ENCODE measurements at places on chromosomes 1 and 21. TPM values are rescaled to one million over a fixed set of nuclear protein-coding genes. Genes with fewer than 3 reads are reported as not detected.
A peak's percentile ranks its signal among the peaks of the same experiment; 100 is the strongest.

ZFP69B gene
- total RNA-seq: 1.8 TPM

MYBPH gene
- total RNA-seq: not detected

DISC1 gene
- 10.8 TPM for total RNA-seq

BGLAP gene
- total RNA-seq: 3.0 TPM

DNA sequence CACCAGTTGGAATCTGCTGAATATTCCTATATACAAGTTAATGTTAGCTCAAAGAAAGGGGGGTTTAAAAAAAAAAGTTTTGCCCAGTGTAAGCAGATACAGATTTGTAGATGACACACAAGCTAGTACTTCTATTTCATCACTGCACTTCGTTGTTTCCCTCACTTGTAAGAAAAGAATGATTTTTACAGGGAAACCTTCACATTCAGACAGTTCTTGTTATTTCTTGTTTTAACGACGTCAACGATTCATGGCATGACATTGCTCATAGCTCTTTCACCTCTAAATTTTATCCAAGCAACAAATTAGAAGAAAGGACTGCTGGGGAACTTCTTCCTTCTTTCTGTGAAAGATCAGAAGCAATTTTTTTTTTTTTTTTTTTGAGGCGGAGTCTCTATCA is 25.7 kb upstream of the C1orf105 start:
- no peak for DNase-seq

DNA sequence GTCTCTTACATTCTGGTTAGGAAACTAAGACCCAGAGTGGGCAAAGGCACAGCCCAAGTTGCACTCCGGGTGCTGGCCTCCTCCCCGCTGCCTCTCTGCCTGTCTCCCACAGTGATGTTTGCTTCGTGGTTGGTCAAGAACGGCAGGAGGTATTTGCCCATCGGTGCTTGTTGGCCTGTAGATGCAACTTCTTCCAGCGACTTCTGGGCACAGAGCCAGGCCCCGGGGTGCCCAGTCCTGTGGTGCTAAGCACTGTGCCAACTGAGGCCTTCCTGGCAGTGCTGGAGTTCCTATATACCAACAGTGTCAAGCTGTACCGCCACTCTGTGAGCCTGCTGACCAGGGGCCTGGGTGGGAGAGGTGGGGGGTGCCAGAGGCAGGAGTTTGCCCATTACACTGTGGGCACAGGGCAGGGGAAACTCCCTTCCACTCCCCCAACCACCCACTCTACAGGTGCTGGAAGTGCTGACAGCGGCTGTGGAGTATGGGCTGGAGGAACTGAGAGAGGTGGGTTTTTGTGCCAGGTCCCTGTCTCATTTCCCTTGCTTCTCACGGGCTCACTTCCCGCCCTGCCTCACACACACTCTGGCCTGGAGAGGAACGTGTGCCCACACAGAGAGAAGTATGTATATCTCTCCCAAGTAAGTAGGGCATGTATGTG is 1.9 kb downstream of the BTBD19 start:
- peak; percentile 83 for DNase-seq
